ENCODE measurements at places on chromosomes 13 and 19.

DNA sequence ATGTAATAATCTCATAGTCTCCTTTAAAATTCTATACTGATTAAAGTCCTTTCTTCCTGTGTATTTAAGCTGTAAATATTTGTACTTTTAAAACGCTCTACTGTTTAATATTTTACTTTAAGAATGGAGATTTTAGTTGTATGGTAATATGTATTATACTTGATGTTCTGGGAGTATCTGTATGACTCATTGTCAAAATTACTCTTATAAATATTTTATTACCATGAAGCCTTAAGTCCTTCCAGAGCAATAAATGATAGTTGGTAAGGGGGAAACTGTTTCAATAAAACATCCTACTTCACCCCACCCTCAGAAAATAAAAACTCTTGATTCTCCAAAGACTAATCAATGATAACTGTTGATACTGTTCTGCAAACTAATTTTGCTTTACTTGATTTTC lies 6.4 kb downstream of the PCDH9 start:
- peak; percentile 28 for DNase-seq

DNA sequence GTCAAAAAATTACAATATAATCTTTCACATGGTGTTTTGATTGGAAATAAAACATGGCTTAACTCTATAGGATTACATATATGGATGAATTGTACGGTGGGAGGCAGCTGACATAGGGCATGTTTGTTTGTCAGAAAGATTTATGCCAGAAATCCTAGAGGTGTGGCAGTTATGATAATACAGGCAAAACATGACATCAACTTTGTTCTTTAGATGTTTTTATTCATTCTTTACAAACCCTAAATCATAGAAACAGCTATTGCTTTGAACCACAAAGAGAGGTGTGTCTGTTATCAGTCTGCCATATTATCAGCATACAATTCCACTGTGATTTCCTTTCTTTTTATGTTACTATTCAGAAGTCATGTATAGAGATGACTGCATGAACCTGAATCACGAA lies 8.2 kb upstream of the CLDN10 start:
- no peak for DNase-seq

GRCh38 chr19:632579-633067 lies 714 bp downstream of the POLRMT start:
- peak; percentile 36 for DNase-seq

GRCh38 chr19:41888926-41889325 lies 5.9 kb downstream of the ARHGEF1 start:
- no peak for DNase-seq

- no peak for DNase-seq
Observed at GRCh38 chr13:97781891-97782305, 171.6 kb upstream of the IPO5 start.

Data from foreskin fibroblast (primary cell).